ENCODE measurements at places on chromosomes 2 and 18.

DNA sequence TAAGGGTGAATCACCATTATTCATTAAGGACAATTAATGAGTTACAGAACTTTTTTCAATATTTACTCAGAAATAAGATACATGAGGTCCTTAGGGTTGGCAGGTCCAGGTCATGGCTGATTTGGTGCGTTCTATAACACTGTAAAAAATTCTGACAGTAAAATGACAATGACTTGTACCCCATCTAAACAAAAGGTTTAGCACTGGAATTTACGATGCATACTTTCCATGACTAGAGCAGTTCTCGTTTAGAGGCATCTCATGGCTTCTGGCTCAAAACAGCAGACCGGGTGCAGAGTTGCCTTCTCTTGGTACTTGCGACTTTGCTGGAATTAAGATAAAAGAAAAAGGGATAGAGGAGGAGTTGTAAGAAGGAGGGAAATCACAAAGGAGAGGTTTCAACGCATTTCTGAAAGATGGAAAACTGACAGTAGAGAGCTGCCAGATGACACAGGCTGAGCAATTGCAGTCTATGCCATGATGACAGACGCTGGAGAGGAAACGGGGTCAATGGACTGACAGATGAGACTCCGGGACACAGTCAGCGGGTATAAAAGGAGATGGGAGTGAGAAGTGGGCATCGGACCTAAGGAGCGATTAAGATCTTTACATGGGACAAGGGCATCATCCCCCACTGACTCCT is 4.1 kb upstream of the CYS1 start:
- no peak for DNase-seq

- DNase-seq = no peak
Observed at GRCh38 chr2:160317181-160318099, 117.4 kb upstream of the ITGB6 start.

DNA sequence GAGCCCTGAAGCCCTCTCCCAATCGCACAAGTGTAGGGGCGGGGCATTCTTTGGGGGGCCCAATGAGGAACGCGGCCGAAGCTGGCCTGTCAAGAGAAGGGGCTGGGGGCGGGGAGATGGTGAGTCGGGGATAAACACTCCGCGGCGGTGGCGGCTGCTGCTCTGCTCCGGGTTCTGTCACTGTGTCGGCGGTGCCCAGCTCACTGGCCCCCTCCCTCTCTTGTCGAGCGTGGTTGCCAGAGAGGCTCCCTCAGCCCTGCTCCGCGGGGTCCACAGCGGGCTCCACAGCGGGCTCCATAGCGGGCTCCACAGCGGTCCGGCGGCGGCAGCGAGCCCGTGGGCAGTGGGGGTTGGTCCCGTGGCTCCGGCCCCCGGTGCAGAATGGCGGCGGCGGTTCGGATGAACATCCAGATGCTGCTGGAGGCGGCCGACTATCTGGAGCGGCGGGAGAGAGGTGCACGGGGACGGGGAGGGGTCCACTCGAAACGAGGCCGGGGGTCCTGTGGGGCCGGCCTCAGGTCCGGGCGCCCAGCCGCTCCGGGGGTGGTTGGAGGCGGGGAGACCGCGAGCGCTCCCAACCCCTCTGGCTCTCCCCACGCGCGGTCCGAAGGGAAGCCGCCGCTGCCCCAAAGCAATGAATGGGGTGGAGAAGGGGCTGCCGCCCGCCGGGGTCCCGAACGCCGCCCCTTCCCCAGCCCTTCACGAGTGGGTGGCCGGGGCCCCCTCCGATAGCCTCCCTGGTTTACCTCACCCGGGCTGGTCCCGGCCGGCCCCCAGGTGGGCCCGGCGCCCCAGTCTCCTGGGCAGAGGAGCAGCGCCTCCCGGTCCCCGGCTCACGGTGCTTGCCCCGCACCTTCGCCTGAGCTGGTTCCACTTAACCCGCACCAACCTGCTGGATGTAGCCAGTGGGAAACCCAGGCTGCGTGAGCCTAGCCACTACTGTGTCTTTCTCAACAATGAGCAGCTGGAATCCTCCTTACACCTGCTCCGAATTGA is at the start of gene MXD1:
Gene MXD1, plus strand, starts transcription at position 160 of the 996 bp plus-strand sequence. Its CDS starts 222 bp downstream, at position 382.
- no peak for DNase-seq

DNA sequence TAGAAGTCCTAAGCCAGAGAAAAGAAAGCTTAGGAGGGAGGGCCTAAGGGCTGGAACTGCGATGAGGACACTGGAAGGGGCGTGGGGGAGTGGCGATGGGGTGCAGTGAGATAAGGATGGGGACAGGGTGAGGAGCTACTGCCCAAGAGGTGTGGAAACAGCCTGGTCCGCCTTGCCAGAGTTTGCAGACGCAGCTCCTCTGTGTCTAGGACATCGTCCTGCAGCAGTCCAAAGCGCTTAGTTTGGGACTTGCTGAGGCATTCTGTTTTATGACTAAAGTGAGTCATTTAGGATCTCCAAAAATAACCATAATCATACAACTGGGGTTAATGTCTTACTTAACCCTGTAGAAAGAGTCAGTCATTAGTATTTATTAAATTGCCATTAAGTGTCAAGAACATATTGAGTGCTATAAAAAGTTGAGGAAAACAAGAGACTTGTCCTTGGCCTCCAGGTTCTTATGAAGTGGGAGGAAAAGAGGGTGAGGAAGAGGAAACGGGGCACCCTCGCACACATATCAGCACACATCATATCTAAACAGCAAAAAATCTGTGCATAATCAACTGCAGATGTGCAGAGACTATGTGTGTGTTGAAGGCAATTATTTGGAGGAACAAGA is 74.8 kb downstream of the CDK15 start:
- no peak for DNase-seq

DNA sequence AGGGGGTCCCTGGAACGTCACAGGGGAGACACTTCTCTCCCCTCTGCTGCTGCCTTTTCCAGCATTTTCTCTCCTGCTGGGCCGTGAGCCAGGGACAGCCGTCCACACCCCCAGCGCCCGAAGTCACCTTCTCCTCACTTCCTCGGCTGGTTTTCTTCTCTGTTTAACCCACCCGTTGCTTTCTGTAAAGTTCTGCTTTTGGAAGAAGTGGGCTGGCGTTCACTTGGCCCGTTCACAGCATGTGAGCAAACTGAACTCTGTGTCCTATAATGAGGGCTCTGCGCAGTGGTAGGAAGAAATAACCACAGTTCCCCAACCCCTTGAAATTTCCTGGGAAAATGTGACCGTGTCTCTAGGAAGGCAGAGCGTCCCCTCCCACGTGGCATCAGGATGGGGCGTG is 187.0 kb upstream of the HDAC4 start:
- DNase-seq = no peak

DNA sequence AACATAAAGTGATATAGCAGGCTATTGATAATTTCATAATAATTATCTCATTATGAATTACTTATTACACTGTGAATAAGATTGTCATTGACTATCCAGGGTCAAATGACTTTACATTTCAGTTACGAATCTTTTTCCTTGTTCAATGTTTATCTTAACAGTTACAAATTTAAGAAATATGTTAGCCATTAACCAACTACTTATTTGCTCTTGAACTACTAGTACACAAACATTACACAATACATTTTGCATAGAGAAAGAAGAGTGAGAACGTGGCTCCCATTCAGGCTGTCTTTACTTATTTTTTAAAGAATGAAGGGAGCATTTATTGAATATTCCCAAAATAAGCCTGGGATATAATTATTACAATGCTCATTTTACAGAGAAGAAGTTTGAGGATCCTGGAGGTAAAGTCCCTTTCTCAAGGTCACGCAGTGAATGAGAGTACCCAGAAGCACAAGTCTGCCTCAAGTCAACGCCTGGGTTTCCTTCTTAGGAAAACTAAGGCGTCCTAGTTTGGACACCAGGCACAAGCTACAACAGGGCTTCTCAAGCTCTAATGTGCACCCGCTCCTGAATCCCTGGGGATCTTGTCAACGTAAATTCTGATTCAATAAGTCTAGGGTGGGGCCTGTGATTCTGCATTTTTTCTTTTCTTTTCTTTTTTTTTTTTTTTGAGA is 164.2 kb downstream of the FIGN start:
- no peak for DNase-seq

DNA sequence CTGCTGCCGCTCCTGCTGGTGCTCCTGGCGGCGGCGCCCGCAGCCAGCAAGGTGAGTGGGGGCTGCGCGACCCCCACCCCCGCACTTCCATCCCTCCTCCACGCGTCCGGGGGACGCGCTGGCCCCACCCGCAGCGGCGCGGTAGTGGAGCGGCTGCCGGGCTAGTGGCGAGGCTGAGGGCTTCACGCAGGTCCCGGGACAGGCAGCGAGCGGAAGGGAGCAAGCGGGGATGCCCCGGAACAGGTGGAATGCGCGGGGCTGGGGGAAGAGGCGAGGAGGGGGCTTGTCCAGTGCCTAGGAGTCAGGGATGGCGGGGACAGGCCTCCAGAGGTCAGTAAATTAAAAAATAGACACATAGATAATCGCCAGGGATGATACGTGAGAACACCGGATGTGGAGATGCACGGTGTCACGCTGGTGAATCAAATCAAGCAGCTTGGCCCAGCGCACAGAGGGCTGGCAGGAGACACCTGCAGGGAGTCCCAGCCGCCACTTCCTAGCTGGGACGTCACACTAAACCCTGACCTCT is 403 bp downstream of the COL4A3 start:
- peak; percentile 3 for DNase-seq

DNA sequence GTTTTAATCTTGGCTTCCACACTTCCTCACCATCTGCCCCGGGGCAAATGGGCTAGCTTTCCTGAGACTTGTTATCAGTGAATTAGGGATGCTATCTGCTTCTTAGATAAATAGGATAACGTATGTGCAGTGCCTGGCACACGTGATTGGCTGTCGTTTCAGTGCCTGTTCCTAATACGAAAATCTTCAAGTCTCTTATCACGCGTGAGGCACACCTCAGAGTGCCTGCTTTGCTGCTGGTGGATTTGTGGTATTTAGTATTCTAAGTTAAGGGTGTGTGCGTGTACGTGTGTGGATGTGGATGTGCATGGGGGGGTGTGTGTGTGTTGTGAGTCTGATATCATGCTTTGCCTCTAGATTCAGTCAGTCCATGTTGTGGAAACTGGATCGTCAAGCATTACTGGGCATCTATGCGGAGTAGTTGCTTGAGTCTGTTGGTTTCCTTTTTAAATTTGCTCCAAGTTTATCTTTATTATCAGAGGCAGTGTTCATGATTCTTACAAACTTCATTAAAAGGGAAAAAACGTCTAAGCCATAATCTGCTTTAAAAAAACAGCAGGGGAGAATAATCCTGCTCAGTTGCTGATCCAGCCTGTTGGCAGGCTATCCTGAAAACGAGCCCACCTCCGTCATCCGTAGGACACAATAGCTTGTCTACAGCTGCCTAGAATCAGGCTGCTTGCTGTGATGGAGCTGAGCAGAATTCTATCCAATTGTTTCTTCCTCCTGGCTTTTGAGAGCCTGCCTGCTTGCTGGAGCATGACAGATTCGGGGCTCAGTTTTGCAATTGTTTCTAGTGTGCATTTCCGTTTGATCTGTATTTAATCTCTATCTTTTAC is 6.6 kb downstream of the SH3RF3 start:
- no peak for DNase-seq

DNA sequence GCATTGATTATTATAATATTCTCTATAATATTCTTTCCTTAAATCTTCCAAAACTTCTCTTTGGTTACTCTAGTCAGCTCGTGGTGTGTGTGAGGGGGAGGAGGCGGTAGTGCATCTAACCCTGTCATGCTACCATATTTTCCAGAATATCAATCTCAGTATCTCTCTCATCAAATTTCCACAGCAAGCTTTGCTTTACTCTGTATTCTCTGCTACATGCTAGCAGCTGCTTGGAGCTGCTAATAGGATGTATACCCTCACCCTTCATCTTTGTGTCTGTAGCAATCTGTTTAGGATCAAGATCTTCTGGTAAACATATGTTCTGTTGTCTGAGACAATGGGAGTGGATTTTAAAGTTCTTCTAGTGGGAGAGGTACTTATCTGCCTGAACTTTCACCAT is 303.8 kb upstream of the KLHL14 start:
- DNase-seq = no peak

- no peak for DNase-seq
Observed at GRCh38 chr18:26004832-26005231, 85.6 kb downstream of the SS18 start.

DNA sequence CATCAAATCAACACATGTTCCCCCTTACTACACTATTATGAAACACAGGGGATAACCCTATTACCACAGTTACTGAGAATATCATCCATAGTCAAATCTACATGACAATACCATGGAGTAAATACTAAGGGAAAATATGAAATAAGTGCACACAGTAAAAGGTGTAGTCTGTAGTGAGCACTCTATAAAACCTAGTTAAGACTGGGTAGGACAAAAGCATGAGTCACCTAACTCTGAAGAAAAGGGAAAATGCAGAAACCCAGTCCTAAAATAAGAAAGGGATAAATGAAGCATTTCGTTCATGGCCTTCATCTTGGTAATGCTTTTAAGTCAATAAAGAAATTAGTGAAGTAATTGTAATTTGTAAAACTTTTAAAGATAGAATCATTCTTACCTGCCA is 65.4 kb upstream of the ACVR2A start:
- no peak for DNase-seq

DNA sequence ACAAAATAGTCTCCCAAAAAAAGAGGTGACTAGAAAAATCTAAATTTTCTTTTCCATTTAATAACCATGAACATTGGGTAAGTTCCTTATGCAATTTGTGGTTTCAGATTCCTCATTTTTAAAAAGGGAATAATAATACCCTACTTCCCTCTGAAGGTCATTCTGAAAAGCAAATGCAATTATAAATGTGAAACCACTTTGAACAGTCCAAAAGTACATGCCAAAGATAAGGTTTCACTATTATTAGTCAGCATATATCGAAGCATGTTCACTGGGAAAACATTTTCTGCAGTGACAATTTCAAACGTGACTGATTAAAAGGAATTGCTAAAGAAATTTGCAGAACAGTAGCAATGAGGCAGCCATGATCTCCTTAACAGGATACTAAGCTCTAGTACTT is 100.1 kb upstream of the RNF152 start:
- no peak for DNase-seq

GRCh38 chr18:43040281-43040680 is 75.2 kb downstream of the RIT2 start:
- no peak for DNase-seq

DNA sequence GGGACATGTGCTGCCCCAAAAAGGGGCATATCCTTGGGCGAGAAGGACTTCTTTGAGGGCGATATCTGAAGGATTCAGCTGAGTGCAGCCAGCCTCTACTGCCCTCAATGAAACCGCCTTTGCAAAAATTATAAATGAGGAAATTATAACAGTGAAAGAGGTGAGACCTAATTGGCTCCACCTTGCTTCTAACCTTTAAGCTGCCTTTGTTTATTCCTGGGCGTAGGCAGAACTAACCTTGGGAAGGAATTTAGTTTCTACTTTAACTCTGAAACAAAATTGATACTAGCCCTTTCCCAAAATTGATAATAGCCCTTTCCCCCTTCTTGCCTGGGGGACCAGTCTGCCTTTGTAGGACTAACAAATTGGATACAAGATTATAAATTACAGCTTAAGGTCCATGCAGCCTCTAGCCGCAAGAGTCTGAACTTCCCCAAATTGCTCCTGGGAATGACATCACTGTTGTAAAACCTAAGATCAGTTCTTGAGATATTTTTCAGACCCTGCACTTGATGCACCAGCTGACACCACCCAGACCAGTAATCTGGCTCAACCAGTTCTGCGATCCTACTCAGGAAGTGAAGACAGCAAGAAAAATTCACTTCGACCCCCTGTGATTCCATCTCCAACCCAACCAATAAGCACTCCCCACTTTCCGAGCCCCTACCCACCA is 36.0 kb upstream of the ASAP2 start:
- no peak for DNase-seq
